ENCODE measurements at places on chromosomes 2 and 18.

DNA sequence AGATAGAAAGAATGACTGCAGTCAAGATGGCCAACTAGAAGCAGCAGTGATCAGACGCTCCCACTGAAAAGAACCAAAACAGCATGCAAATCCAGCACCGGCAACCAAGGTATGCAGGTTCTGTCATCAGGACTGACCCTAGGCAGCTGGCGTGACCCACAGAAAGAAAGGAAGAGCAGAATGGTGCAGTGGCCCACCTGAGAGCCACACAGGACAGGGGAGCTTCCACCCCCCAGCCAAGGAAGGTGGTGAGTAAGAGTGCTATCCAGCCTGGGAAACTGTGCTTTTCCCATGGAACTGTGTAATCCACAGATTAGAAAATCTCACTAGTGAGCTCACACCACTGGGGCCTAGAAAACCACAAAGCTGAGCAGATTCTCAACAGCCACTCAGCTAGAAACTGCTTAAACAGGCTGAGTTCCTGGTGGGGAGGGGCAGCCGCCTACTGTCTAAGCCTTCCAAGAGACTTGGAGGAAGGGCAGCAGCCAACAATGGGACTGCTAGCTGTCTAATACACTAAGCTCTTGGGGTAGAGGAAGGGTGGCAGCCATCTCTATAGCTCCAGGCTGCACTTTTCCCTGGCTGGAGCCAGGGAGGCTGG, 127.9 kb downstream of the EVA1A start:
- DNase-seq = no peak

DNA sequence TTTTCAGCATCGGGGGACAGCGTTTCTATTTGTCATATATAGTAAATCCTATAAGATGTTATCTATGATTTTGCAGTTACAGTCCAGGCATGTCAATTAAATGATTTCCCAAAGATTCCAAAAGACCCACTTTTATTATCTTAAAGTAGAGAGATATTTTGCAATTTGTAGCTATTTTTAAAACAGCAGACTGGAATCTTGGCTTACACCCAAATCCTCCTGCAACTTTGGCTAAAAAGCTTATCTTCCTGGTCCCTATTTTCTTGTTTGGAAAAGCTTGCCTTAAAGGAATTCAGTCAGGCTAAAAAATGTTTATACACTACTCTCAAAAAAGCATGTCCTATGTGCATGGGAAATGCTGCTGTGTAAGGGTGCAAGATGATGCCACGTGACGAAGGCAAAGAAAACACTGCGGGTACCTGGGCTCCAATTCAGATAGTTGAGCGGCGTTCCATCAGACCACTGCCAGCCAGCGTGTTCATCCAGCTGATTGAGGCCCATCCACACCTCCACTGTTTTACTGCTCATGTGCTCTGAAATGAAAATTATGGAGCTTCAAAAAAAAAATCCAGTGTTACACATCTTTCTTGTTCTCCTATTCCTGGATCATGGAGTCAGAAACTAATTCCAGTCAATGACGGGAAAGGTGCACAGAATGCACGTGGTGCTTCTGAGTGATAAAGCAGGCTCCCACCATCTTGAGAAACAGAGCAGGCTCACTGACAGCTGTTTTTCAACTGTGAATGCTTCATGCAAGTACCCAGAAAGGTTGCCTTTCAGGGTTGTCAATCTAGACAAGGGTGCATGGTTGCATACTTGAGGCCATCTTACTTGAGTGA, 33.8 kb downstream of the PLA2R1 start:
- DNase-seq = no peak

DNA sequence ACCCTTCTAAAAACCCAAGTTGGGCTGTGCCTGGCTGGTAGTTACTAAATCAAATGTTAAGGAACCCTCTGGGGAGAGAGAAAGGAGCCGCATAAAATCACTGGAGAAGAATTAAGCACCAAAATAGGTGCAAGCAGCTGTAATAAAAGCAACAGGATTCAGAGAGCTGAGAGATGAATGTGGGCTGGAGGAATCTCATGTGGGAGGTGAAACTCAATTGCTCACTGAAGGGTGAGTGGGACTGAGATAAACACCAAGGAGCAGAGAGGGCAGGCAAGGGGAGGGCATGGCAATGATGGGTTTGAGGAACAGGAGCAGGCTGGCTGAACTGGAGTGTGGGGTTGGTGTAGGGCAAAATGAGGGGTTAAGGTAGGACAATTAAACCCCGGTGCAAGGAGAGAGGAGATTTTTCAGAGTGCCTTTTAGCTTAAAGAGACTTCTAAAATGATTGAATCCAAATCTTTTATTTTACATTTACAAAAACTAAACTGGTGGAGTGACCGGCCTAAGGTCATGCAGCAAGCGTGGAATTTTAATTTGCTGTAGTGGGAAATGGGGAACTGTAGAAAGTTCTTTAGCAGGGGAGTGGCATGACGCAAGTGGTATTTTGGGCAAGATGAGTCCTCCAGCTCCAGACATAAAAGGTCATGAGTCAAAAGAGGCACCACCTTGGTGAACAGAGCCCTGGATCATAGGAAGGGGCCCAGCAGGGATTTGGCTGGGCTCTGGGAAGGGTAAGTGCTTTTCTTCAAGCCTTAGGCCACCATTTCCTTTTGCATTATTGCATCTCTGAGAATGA, 10.5 kb downstream of the PLB1 start:
- DNase-seq = no peak

- no peak for DNase-seq
Measured at GRCh38 chr2:159147690-159148089, 138.8 kb downstream of the WDSUB1 start.

GRCh38 chr2:161417438-161418274, 1.6 kb downstream of the TBR1 start:
- DNase-seq = no peak

DNA sequence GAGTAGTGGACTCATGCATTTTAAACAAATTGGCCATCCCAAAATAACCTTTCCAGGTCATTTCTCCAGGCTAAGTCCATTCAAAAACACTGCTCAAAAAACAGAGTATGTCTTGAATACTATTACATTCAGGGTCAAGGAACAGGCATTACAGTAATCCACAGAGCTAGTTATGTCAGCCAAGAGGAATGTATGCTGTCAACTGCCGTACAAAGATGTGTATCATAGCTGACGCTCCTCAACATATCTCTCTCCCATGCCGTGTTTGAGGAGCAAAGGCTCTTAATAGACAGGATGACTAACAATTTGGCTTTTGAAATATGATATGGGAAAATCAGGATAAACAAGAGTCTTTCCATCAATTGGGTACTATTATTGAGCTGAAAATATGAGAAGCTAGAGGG, 68.8 kb upstream of the KCTD1 start:
- peak; percentile 25 for DNase-seq

GRCh38 chr18:55833543-55833942, 245.6 kb upstream of the TCF4 start:
- DNase-seq = no peak

- DNase-seq = no peak
Measured at GRCh38 chr18:26667046-26667445, 118.7 kb upstream of the KCTD1 start.

DNA sequence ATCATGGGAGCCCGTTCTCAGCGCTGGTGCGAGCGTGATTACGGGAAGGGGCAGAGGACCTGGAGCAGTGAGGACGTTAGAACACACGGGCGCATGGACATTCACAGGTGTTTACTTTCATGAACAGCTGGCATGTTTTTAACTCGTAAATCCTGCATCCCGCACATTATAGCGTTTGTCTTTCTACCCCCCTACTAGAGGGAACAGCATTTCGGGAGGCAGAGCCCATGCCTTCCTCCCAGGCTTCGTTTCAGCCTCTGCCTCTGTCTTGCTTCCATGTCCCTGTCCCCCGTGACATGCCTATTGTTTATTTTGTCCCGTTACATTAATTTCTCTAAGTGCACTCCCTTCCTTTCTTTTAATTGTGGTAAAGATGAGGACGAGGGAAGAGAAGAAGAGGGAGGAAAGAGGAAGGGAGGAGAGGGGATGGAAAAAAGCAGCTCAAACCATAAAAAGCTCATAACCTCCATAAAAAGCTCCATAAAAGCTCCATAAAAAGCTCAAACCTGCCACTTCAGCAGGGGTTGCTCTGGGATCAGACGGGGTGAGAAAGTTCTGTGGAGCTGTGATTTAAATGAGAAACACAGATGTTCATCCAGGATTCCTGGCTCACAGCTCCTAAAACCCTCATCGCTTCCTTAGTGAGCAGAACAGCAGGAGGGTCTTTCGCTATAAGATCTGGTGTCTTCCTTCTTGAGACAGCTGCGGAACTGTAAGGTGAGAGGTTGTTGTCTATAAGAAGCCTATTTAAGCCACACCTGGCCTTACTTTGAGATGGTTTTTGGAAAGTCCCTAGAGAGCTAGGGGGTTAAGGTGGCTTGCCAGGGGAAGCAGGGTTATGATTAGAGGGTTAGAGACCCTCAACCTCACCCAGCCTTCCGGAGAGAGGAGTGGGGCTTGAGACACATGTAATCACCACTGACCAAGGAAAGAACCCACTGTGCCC, 66.6 kb upstream of the SNTG2 start:
- no peak for DNase-seq

DNA sequence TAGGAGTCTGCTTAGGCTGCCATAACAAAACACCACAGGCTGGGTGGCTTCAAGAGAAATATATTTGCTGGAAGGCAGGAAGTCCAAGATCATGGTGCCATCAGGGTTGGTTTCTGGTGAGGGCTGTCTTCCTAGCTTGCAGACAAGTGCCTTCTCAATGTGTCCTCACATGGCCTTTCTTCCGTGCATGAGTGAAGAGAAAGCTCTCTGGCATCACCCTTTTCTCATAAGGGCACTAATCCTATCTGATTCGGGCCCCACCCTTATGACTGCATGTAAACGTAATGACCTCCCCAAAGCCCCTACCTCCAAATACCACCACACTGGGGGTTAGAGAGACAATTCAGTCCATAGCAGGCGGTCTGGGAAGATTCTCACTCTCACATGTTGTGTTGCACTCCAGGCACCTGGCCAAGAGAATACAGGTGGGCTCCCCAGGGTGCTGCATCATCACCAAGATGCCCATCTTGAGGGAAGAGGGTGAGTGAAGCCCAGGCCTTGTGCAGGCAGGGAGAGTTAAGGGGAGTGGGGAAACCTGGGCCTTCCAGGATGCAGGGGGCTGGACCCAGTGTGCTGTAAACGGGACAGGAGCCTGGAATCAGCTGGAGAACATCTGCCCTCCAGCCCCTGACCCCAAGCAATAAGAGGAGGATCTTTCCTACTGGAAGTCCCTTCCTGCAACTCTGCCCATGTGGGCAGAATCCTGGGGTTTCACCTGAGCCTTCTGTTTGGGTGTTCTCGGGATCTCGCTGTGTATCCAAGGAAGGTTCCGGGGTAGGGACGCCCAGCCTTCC, 10.2 kb downstream of the CATIP start:
- DNase-seq = no peak

GRCh38 chr2:233365861-233366520, 11.7 kb downstream of the DGKD start:
- no peak for DNase-seq

DNA sequence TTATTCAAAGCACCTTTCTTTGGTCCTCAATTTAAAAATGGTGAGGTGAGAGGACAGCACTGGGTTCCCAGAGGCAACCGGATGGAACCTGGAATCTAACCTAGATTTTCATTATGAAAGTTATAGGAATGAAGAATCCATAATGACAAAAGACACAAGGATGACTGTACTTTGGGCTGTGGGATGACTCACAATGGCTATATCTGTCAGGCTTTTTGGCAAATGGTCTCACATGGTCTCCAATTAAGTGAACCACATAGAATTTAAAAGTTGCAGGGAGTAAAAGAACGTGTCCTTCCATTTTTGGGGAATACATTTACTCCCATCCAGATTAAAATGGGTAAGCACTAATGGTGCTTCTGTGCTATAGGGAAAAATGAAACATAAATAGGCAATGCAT, 31.8 kb upstream of the LYPD1 start:
- no peak for DNase-seq

- DNase-seq = no peak
Measured at GRCh38 chr2:127578411-127578810, 42.9 kb downstream of the MYO7B start.

GRCh38 chr2:142139384-142139783, 8.6 kb upstream of the LRP1B start:
- DNase-seq = no peak

- DNase-seq = no peak
Measured at GRCh38 chr2:152573168-152573567, 144.1 kb downstream of the PRPF40A start.

DNA sequence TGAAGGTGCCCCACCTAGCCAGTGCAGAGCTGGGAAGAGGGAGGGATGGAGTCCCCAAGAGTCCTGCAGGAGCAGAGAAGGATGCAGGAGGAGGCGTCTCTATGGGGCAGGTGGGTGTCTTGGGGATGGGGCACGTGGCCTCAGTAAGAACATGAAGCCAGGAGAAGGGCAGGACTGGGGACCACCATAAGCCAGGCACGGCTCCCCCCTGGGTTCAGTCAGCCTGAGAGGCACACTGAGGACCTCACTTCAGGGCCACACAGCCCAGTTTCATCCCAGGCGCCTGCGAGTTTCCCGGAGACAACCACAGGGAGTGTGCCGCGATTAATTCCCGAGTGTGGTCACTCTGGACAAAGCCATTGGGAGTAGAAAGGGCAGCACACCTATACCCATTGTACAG, 120.3 kb downstream of the GYPC start:
- DNase-seq = no peak

DNA sequence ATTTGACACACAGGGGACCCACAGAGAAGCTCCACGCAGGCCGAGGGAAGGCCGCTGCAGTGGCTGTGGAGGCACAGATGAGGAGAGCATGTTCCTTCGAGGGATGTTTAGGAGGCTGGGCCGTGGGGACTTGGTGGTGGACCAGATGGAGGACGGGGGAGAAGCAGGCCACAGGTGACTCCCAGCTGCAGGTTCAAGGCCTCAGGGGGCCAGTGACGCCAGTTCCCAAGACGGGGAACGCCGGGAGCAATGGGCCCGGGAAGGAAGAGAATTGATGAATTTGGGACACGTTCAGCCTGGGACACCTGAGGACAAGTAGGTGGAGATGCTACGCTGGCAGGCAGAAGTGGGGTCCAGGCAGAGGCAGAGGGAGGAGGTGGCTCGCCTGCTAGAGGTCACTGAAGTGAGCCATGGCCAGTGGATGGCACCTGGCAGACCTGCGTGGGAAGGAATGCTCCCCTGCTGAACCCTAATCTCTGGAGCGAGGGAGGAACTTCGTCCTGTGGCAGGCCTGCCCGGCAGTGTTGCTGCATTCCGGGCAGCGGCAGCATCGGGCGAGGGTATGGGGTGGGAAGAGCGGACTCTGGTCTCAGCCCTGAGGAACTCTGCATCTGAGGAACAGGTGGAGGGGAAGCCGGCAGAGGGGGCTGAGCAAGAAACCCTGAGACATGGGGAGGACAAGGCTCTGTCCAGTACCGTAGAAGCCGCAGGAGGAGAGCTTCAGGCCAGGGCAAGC, 25.2 kb upstream of the HPCAL1 start:
- DNase-seq = no peak

DNA sequence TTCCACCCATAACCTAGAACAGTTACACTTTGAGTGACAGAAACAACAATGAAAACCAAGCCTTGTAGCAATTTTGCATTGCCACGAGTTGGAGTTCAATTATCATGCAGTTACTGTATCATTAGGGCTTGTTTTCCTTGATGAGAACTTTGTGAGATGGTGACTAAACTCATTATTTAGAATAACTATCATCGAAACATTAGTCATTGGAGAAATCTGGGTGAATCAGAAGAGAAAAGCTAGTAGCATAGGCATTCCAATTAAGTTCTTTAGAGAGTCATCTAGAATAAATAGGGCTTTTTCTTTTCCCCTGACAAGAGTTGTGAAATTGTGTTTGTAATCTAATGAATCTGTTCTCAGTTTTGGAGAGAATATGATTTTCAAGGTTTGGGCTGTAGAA, 122.8 kb upstream of the DOCK10 start:
- DNase-seq = no peak

Measured in HepG2 (cell line).